ENCODE measurements at places on chromosomes 6 and 20.

DNA sequence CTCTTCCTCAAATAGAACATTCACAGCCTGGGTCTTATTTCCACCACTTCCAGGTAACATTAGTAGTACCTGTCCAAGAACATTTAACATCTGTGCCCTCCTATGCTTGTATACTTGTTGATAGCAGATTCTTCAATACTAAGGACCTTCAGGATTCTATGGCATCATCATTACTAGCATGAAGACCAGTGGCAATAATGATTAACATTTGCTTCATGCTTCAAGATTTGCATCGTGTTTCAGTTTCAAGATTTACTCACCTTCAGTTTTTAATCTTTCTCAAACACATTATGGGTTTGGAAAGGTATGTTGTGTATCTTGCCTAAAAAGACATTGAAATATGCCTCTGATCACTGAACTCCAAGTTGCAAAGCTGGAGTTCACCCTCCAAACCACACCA lies 412.8 kb upstream of the NRSN1 start:
- no peak for DNase-seq

GRCh38 chr6:72950114-72950860 lies 275.0 kb downstream of the KHDC1L start:
- DNase-seq, result no peak

DNA sequence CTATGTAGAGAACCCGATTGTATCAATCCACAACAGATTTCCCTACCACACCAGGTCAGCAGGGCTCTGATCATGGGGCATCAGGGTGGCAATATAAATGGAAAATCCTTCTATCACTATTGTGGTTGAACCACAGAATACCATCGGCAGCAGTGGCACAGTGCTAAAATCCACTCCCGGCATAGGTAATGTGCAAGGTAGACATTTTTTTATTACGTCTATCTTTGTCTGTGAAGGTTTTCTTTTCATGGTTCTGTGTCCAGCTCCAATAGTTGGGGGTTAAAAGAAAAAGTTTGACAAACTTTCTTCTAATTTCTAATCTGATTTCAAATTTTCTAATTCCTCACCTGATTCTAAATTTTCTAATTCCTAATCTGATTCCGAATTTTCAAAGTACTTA lies 302.7 kb upstream of the PREP start:
- no peak for DNase-seq

GRCh38 chr20:21826976-21827375 lies 121.5 kb downstream of the PAX1 start:
- no peak for DNase-seq

GRCh38 chr6:116994447-116994846 lies 117.4 kb downstream of the RFX6 start:
- no peak for DNase-seq

DNA sequence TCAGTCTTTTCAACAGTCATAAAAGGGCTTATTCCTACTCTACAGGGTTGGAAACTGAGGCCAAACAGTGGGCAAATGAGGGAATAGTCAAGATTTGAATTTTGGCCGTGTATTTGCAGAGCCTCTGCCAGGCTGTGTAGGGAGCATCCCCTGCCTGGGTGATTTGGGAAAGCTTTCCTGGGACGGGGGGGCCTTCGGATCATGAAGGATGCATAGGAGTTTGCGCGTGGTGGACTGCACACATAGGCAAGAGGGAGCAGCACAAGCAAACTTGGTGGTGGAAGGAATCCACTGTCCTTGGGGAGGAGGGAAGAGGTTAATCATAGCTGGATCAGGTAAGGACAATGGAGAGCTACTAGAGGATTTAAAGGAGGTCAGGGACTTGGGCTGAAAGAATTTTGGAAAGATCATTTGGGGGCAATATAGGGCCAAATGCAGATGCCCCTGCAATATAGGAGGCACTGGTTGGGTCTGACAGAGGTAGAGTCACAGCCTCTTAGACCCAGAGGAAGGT lies 2.5 kb downstream of the PTPRA start:
- no peak for DNase-seq

GRCh38 chr6:153503810-153504209 lies 372.7 kb upstream of the RGS17 start:
- no peak for DNase-seq

DNA sequence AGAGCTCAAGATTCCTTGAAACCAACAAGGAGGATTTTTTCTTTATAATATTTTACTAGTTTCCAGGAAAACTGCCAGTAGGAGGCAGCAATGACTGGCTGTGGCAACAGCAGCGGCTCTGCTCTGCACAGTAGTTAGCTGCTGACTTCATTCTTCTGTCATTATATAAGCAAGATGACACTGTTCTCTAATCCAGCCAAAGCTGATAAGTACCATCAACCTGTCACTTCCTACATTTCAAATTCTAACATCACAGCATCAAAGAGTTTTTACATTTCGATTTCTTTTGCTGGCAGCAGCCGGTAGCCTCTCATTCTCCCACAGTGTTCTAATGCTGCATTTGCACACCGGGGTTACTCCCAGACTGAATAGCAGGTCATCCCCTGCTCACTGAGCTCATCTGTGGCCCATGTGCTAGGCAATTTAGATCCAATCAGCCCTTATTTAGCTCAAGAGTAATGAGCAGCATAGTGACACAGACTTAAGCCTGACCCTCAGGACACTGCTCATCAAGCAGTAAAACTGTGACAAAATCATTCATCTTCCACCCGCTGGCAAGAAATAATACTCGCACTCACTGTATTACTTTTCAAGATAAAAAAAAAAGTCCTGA lies 67.8 kb downstream of the MMS22L start:
- DNase-seq, result no peak

- DNase-seq, result no peak
Observed at GRCh38 chr20:36104244-36104643, 50.3 kb upstream of the EPB41L1 start.

DNA sequence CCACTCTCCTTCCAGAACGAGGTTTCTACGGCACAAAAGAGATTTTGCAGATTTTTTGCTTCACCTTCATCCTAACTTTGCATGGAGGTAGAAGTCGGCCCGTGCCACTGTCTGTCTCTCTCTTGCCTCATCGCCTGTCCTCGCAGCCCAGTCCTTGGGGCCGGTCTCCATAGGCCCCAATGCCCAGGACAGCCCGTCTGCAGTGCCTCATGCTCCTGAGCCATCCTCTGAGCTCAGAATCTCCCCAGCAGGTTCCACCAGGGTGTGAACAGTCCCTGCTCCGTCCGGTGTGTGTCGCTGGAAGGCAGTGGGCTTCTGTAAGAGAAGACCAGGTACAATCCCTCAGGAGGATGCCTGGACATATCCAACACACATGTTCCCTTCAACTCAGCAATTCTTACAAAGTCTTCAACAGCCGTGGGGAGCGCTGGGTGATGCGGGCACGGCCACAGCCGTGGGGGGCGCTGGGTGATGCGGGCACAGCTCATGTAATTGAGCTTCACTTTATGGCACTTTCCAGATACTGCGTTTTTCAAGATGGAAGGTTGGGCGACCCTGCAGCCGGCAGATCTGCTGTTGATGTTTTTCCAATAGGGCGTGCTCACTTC lies 231.9 kb downstream of the DLL1 start:
- no peak for DNase-seq

- DNase-seq, result no peak
Observed at GRCh38 chr20:42378826-42379225, 760.6 kb upstream of the CHD6 start.

DNA sequence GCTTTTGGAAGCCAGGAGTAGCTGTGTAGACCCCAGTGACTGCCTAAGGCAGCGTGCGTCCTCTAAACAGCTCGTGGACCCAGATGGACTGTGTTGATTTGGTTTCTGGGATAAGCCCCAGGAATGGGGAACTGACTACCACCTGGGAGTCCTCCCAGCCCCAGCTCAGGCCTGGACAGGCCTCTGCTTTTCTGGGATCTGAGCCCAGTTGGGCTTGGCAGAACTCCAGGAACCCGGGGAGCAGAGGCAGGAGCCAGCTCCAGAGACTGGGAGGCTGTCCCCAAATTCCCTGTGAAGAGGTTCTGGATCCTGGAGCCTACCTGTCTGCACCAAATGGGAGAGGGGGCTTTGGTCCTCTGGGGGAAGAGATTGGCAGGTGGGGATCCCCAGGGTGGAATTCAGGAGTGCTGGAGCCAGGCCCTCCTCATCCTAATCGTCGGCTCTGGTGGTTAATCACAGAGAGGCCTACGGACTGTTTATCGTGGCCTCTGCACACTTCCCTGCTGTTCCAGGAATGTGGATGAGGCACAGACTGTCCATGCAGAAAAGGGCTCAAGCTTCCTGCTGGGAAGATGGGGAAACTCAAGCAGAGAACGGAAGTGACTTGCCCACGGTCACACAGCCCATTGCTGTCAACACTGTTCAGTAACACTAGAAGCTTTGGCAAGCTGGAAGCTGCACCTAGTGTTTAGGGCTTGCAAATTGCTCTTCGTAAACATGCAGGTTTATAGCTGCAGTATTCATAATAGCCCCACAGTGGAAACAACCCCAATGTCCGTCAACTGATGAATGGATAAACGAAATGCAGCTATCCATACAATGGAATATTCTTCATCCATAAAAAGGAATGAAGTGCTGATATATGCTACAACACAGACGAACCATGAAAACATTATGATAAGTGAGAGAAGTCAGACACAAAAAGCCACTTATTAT lies 100.6 kb downstream of the KCNB1 start:
- DNase-seq, result no peak

DNA sequence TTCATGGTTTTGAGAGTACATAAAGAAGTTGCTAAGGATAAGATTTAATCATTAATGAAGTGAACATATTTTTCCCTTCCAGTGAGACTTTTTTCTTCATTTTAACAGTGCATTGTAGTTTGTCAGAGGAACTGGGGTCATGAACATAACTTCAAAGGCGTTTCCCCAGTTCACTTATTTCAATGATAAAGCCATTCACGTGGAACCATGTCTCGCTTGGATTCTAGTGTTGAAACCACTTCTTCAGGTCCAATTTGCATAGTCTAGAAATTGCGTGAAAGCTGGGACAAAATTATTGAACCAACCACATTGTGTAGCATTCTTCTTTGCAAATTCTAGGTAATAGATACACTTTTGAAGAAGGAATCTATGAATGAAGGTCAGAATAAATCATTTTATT lies 197.0 kb downstream of the CLIC5 start:
- DNase-seq, result no peak

- no peak for DNase-seq
Observed at GRCh38 chr20:45920462-45921336, 8.7 kb upstream of the PLTP start.

DNA sequence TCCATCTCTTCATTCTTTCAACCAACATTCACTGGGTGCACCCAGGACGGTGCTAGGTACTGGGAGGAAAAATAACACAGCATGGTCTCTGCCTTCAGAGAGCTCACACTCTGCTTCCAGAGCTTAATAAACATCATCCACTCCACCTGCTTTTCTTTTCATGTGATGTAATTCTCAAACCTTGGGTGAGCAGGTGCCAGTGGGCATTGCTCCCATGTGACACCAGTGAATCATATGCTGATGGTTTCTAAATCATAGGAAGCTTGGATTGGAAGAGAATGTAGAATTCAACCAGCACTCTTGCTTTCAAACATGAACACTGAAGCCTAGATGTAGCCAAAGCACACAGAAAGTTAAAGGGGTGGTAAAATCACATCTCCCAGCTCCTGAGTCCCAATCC lies 189.8 kb downstream of the FOXA2 start:
- no peak for DNase-seq

- no peak for DNase-seq
Observed at GRCh38 chr6:99353126-99353525, 3.7 kb upstream of the FAXC start.

Measured in CD8-positive, alpha-beta T cell (primary cell).